H1 (cell line): ENCODE measurements at places on chromosomes 3 and 15. TPM values are rescaled to one million over a fixed set of nuclear protein-coding genes. Genes with fewer than 3 reads are reported as not detected.
A peak's percentile ranks its signal among the peaks of the same experiment; 100 is the strongest.

The EIF4G1 gene
- 473 and 480 TPM in 2 replicates for total RNA-seq

The SACM1L gene
- 59.7 and 61.0 TPM in 2 replicates for total RNA-seq

The DUOXA1 gene
- total RNA-seq = not detected in 2 replicates

The ENTPD3 gene
- 0.44 and 0.60 TPM in 2 replicates for total RNA-seq

DNA sequence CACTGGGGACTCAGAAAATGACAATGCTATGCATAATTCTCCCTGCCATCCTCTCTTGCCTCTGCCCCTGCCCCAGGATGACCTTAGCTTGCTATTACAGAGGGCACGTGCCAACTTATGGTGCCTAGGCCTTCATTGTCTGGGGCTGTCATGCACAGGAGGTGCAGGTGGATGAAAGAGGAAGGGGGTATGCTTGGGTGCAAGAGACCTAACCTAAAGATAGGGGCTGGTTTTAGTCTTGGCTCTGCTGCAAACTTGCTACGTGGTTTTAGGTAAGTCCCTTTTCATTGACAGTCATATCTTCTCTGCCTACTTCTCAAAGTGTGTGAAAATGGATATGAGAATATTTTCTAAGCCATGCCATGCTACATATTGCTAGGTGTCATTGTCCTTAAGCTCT lies 161.3 kb downstream of the EPHB1 start:
- no peak overlapping the region for H3K4me3 ChIP-seq
- no peak for DNase-seq
- H3K27ac ChIP-seq = no peak overlapping the region
- no peaks in the 10 kb centered on the region for H3K4me1 ChIP-seq
- no peaks in the 10 kb centered on the region for H3K27me3 ChIP-seq
- peaks cover 4% of the 10 kb centered on the region; the same call in 1 of the 2 replicates for H3K36me3 ChIP-seq

- no peaks in the 10 kb centered on the region for H3K4me1 ChIP-seq
- H3K27ac ChIP-seq = no peak overlapping the region
- H3K27me3 ChIP-seq = no peaks in the 10 kb centered on the region
- no peak for DNase-seq
- no peak overlapping the region for H3K4me3 ChIP-seq
- H3K36me3 ChIP-seq = no peaks in the 10 kb centered on the region
Observed at GRCh38 chr3:41683666-41684350, 278.1 kb downstream of the ULK4 start.

GRCh38 chr3:193796089-193796488 lies 203.1 kb downstream of the OPA1 start:
- H3K36me3 ChIP-seq = no peaks in the 10 kb centered on the region
- H3K4me1 ChIP-seq = no peaks in the 10 kb centered on the region; the same call in 1 of the 2 replicates
- H3K27ac ChIP-seq = no peak overlapping the region
- DNase-seq = no peak
- no peak overlapping the region for H3K4me3 ChIP-seq
- no peaks in the 10 kb centered on the region; the same call in 1 of the 2 replicates for H3K27me3 ChIP-seq

- no peak for DNase-seq
- H3K4me1 ChIP-seq = no peaks in the 10 kb centered on the region
- no peak overlapping the region for H3K27ac ChIP-seq
- H3K36me3 ChIP-seq = no peaks in the 10 kb centered on the region
- H3K4me3 ChIP-seq = no peak overlapping the region
Observed at GRCh38 chr3:101926594-101927105, 77.3 kb downstream of the NFKBIZ start.

- no peaks in the 10 kb centered on the region for H3K4me1 ChIP-seq
- H3K27ac ChIP-seq = no peak overlapping the region
- no peaks in the 10 kb centered on the region for H3K27me3 ChIP-seq
- H3K4me3 ChIP-seq = no peak overlapping the region
- no peaks in the 10 kb centered on the region for H3K36me3 ChIP-seq
- no peak for DNase-seq
Observed at GRCh38 chr15:31069360-31070000, 32.0 kb downstream of the TRPM1 start.

DNA sequence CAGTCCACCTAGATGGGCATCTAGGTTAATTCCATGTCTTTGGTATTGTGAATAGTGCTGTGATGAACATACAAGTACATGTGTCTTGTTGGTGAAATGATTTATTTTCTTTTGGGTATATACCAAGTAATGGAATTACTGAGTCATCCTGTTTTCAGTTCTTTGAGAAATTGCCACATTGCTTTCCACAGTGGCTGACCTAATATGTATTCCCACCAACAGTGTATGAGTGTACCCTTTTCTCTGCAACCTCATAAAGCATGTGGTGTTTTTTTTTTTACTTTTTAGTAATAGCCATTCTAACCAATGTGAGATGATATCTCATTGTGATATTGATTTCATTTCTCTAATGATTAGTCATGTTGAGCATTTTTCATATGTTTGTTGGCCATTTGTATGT lies 86.0 kb upstream of the NDN start:
- H3K4me1 ChIP-seq = no peaks in the 10 kb centered on the region
- no peaks in the 10 kb centered on the region for H3K36me3 ChIP-seq

- no peaks in the 10 kb centered on the region for H3K36me3 ChIP-seq
- H3K4me1 ChIP-seq = no peaks in the 10 kb centered on the region
- DNase-seq = no peak
- no peak overlapping the region for H3K27ac ChIP-seq
Observed at GRCh38 chr3:127049393-127049792, 66.5 kb downstream of the PLXNA1 start.

DNA sequence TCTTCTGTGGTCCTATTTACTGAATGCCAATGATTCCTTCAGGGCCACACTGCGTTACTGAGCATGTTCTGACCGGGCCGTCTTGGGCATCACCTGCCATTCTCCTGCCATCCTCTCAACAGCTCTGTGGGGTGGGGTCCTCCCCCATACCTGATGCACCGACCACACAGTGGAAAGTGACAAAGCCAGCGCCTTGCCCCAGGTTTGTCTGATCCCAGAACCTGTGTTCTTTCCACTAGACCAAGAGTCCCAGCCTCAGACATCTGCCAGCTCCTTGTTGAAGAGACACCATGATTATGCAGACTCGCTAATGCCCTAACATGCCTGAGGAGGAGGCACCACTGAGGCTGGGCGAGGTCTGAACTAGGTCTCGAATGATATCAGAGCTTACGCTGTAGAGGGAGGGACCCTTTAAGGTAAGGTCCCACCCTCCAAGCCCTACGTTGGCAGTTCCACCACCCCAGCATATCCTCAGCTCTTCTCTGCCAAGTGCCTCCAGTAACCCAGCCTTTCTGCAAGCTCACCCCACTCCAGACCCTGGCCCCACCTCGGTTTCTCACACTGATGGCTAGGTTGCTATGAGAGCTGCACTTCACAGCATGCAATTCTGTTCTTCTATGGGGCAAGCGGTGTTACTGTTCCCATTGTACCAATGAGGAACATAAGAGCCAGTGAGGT lies 29.8 kb upstream of the PLXNA1 start:
- no peak for DNase-seq
- no peak overlapping the region for H3K4me3 ChIP-seq
- H3K27ac ChIP-seq = no peak overlapping the region
- no peaks in the 10 kb centered on the region for H3K36me3 ChIP-seq

DNA sequence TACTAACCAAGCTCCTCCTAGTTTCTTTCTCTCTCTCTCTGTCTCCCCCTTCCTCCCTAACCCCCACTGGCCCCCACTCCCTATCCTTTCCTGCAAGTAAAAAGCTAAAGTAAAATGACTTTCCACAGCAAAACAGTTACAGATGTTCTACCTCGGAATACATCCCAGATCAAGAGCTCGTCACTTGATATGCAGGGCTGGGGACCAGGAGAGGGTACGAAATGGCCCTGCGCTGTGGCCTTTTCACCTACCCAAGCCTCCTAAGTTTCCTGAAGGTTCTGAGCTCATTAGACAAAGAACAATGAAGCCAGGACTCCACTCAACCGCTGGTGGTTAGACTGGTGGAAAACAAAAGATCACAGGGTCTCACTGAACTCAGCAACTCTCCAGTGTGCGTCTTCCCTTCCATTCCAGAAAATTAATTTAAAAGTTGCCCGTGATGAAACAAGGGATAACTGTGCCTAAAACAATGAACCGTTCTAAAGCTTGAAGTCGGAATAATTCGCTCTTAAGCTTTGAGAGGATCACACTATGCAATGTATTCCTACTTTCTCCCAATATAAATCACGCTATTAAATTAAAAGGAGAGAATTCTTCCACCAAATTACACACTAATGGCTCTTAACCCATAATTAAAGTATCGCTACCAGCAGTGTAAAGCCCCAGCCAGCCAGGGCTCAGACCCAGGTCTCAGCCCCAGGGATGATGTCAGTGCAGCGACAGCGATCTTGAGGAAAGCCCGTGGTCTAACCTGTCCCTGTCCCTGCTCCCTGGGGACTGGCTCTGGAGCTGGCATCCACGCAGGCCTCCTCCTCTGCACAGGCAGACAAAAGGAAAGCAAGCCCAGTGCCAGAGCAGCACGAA lies 5.0 kb downstream of the VGLL4 start:
- no peak for DNase-seq
- peaks cover 15% of the 10 kb centered on the region for H3K4me1 ChIP-seq
- H3K36me3 ChIP-seq = no peaks in the 10 kb centered on the region
- peak overlapping the region; percentile 29; the same call in 1 of the 2 replicates for H3K27ac ChIP-seq
- H3K27me3 ChIP-seq = no peaks in the 10 kb centered on the region

DNA sequence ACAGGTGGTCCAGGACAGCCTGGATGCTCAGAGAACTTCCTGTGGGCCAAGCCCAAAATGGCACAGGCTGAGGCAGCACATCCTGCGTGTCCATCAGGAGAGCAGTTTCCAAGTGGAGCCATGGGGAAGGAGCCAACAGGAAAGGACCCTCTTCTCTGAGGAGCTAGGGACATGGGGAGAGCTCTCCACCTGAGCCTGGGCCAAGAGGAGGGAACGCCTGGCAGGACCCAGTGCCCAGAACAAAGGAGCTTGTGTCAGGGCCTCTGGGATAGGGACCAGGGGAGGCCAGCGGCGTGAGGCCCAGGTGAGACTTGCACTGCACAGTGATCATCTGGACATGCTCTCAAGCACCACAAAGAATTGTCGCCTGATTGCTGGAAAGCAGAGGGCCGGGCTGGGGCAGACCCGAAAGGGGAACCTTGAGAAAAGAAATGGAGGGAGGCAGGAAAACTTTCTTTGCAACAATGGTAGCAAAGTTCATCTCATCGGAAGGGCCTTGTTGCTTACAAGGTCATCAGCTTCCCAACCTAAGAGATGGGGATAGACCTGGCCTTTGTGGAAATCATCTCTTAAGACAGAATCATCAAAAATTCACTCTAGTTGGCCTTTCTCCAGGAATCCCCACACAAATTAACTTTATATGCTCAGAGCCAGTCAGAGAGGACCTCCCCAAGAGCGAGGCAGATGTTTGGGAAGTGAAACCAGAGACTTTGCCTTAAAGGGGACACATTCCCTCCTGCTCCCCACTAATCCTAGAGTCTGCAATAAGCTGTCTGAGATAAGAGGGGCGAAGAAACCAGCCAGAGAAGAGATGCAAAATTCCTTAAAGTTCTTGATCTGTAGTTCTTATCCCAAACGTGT lies 47.7 kb upstream of the HES1 start:
- peaks cover 8% of the 10 kb centered on the region for H3K4me1 ChIP-seq
- H3K4me3 ChIP-seq = no peak overlapping the region
- no peaks in the 10 kb centered on the region for H3K36me3 ChIP-seq
- H3K27me3 ChIP-seq = no peaks in the 10 kb centered on the region; the same call in 1 of the 2 replicates

GRCh38 chr3:183494341-183494740 lies 61.2 kb downstream of the KLHL6 start:
- no peaks in the 10 kb centered on the region; the same call in 1 of the 2 replicates for H3K27me3 ChIP-seq
- no peak overlapping the region for H3K27ac ChIP-seq
- H3K4me3 ChIP-seq = no peak overlapping the region
- peak; percentile 42 for DNase-seq
- H3K4me1 ChIP-seq = peaks cover 3% of the 10 kb centered on the region
